ENCODE measurements at places on chromosomes 11 and 22.

- no peak for DNase-seq
These were observed 104.5 kb upstream of the TEAD1 start for GRCh38 chr11:12569499-12570425.

GRCh38 chr11:126594921-126595367, 239.5 kb downstream of the ST3GAL4 start:
- DNase-seq: no peak

- no peak for DNase-seq
These were observed 10.3 kb upstream of the CYB5R2 start for GRCh38 chr11:7683571-7683970.

- DNase-seq: no peak
These were observed 60.8 kb upstream of the NUP50 start for GRCh38 chr22:45102896-45103420.

- no peak for DNase-seq
These were observed 8.7 kb upstream of the KCNA4 start for GRCh38 chr11:30025396-30026139.

- DNase-seq: no peak
These were observed 113.9 kb upstream of the TEAD1 start for GRCh38 chr11:12560362-12560761.

- no peak for DNase-seq
These were observed 174.1 kb downstream of the INSC start for GRCh38 chr11:15288863-15289262.

GRCh38 chr11:122720107-122720881, 64.8 kb downstream of the UBASH3B start:
- no peak for DNase-seq

DNA sequence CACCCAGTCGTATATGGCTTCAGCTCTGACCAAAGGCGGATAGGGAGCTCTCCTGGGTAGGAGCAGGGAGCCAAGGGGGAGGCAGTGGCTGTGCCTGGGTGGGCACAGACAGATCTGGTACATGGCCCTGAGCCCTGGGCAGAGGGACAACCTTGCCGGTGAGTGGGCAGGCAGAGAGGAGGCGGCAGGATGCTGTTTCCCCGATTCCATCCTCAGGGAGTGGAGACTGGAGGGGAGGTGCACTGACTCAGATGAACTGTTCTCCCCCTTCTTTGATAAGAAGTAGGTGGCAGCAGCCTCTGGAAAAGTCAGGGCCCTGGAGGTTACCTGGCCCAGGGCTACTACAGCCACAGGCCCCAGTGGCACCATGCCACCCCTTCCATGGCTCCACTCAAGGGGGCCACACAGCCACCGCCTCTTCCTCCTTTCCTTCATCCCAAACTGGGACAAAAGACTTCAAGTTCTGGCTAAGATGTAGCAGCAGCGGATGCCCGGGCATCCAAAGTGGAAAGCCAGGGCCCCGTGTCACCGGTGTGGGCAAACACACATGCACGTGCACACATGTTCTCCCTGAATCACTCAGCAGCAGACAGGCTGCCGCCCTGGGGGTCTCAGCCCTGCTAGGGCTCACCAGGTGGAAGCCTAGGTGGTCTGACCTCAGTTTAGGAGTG, 13.4 kb downstream of the CXCR5 start:
- DNase-seq: no peak

DNA sequence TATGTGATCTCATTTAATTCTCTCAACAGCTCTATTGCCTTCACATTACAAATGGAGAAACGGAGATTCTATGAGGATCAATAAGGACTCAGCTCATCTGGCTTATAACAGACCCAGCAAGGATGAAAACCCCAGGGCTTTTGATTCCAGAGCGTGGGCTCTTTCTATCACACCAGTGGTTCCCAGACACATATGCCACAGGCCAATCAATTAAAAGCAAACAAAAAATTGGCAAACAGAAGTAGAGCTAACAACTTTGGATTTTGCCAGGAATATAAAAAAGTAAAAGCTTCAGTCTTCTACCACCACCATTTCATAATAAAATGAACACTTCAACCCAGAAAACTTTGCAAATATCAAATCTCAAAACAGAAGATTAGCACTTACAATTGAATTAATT, 71.1 kb upstream of the FAT3 start:
- no peak for DNase-seq

DNA sequence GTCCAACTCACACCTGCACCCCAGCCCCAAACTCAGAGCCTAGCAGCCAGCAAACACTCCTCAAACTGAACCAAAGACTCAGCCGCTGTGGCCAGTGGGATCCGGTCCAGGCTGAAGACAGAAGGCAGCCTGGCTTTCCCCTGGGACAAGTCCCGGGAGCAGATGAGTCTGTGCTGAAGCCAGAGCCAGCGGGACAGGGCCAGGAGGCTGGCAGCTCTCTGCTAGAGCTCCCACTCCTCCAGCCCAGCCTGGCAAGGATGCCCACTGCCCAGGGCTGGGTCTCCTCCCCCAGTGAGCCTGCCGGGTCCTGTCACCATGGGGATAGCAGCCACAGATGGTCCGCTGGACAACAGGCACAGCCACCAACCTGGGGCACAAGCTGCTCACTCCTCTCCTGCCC, 42.9 kb upstream of the PRR5 start:
- no peak for DNase-seq

DNA sequence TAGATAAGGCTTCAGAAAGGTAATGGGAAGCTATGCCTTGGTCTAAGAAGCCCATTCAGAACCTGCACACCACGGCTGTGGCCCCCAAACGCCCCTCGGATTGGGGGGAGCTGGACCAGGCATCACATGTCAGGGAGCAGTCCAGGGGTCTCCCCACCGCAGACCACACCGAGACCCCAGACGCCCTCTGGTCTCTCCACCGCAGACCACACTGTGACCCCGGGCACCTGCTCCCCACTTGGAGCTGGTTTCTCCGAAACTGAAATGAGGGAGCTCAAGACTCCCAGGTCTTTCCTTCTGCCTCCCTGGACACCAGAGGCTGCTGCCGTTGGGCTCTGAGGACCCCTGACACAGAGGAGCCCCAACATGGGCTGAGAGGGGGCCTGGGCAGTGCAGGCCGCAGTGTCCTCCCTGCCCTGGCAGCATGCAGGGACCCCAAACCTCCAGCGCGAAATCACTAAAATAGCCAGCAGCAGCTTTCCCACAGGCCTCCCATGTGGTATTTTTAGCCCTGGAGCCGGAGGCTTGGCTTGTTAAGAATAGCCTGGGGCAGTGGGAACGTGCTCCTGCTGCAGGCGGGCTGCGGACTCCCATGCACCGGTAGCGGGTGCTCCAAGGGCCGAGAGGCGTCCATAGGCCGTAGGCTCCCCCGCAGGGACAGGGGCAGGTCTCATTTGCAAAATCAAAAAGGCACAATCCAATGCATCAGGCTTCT, 7.7 kb downstream of the LINC01488 start:
- DNase-seq: no peak

DNA sequence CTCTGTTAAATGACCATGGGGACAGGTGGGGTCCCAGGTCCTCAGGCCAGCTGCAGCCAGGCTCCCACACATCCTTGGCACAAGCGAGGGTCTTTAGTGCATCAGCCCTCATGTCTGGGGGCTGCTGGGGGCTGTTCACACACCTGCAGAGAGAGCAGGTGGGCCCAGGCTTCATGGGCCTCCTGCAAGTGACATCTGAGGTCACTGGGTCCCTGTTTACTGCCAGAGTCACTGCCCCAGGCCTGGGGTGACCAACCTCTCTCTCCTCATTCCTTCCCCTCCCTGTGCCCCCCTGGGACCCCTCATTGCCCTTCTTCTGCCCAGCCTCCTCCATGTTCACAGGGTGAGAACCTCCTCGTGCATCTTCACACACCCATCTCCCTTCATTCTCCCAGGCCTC, 92.4 kb downstream of the RTL6 start:
- no peak for DNase-seq

- no peak for DNase-seq
These were observed 49.2 kb upstream of the TIMP3 start for GRCh38 chr22:32752326-32752725.

Measured in activated CD8-positive, alpha-beta memory T cell treated with anti-CD3 and anti-CD28 coated beads, Interleukin-2, amount 50 U/mL, for 4 hours (primary cell).